Left ventricle myocardium superior (tissue), 1 donor: ENCODE measurements at places on chromosomes 7 and 10. TPM values are rescaled to one million over a fixed set of nuclear protein-coding genes. Genes with fewer than 3 reads are reported as not detected.

IRF5 gene
- 2.9 TPM for total RNA-seq

- no peak for DNase-seq
Measured at GRCh38 chr7:79241288-79242060, 212.0 kb downstream of the MAGI2 start.

GRCh38 chr10:13247784-13248183 lies 13.6 kb upstream of the UCMA start:
- no peak for DNase-seq

DNA sequence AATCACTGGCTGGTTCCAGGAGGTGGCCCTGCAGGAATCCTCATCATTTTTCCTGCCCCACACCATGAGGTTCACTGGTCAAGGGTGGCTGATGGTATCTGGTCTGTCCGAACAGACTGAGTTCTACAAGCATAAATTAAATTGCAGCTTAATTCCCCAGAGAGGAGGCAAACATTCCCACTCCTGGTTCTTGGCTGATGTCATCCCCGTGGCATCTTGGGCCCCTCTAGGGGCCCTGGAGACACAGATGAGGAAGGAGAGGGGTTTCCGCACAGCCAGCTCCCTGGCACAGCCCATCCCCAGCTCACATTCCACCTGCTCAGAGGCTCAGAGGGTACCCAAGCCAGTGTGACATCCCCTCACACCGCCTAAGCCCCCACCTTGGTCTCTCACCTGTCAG lies 5.3 kb upstream of the KLRG2 start:
- DNase-seq, result no peak

DNA sequence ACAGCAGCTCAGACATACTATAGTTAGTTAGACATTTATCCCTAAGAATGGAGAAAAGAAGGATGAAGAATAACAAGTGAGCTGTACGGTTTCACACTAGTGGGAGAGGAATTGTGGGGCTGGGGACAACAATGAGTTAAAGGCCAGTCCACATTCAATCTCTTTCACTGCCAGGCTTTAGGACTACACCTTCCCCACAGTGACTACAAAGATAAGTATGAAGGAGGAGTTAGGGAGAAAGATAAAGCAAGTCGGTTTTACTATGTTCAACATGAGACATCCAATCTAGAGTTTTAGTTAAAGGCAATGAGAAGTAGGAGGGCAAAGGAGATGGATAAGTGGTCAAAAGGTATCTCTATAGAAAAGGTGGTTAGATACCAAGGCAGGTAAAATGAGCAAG lies 16.3 kb downstream of the ARHGAP12 start:
- DNase-seq, result no peak

DNA sequence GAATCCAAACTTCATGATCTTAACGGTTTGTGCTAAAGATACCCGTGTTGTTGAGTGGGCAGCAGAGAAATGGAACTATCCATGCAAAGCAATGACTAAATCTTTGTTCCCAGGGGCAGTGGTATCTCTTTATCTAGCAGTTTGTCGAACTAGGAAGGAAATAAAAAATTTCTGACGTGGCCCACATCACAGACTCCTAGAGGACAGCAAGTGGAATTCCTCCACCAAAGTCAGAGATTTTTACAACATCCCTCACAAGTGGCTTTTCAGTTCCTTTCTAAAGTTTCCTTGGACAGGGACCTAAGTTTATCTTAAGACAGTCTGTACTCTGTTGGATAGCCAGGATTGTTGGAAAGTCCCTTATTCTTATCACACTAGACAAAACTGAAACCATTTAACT lies 136.0 kb downstream of the RAPGEF5 start:
- no peak for DNase-seq

- DNase-seq, result no peak
Measured at GRCh38 chr7:51111241-51111940, 205.2 kb downstream of the COBL start.

GRCh38 chr7:100694098-100694745 lies at the start of gene GIGYF1:
Gene GIGYF1 (minus strand): TSS chr7:100694250. CDS start chr7:100688238, 6,012 bp downstream.
- peak; percentile 89 for DNase-seq

- DNase-seq, result no peak
Measured at GRCh38 chr7:156380261-156380660, 260.3 kb upstream of the RNF32 start.

DNA sequence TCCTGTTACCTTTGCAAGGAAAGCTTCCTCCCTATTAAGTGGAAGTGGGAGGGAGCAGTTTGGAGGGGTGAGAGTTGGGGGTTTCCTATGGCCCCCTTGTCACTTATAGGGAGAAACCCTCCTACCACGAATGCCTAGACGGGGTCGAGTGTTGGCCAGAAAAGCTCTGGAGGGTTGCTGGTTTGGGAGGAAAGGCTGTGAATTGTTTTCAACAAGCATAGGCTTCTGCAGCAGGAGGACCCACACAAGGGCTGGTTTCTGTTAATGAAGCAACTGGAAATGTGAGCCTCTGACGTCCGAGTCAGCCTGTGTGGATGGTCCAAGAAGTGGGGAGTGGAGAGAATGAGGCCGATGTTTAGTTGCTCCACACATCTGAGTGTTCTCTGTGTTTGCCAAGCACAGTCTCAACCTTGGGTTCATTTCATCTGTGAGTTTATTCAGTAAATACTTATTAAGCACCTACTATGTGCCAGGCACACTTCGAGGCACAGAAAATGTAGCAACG lies 37.3 kb upstream of the LEP start:
- DNase-seq, result no peak
